ENCODE measurements at places on chromosomes 7 and 10.
A peak's percentile ranks its signal among the peaks of the same experiment; 100 is the strongest.

GRCh38 chr10:70558871-70559810 lies 43.4 kb downstream of the PRF1 start:
- no peak for DNase-seq

DNA sequence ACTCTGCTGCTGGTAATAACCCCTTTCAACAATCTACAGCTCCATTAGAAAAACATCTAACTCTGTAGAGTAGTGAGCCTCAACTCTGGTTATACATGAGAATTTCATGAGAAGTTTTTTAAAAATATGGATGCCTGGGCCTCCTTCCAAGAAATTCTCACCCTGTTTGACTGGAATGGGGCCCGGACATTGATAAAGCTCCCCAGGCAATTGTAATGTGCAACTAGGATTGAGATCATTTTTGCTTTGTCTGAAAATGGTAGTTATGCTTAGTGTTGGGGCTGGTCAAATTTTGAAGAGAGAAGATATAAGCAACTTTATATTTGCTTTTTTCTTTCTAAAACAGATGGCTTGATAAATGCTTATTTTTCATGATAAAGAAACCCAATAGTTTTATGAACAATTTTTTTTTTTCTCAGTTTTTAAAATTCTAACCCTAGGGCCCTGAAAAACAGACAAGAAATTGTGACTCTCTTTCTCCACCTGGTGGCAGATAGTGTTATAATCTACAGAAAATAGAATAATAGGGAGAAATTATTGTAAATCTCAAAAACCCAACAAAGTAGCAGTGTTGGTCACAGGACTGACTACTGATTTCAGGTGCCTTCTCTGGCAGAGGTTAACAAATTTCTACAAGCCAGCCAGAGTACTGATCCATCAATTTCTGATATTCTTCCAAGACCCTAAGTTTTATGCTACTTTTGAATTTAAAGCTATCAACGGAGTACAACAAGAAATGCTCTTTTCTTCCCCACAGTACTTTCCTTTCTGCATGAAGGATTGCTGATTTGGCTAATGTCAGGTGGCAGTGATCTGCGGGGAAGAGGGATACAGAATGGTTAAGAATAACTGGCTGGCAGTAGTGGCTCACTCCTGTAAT lies 174.8 kb downstream of the DKK1 start:
- DNase-seq, result peak; percentile 35

DNA sequence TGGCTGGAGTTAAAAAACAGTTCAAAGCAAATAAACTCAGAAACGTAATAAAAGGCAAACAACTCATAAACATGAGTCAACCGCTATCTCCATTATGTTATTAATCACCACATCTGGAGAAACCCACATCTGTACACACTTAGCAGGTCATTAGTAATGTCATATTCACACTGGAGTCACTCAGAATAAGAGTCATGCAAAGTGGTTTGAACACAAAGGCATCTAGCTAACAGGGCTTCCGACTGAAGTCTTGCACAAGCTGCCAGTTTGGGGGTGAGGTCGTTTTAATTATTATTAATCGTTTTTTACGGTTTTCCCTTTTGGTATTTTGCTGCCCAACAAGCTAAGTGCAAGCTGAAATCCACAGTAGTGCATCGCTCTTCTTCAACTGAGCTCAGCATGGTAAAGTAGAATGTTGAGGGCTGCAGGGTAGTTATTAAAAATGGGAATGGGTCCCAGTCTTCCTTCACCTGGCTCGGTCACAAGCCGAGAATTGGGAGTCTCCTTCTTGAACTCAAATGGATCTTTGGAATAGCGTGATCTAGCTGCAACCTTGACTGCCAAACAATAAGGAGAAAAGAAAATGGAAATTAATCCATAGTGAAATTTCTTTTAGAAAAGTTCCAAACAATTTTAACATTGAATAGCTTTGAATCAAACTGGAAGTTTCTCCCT lies 663.5 kb downstream of the KCNMA1 start:
- DNase-seq, result no peak

DNA sequence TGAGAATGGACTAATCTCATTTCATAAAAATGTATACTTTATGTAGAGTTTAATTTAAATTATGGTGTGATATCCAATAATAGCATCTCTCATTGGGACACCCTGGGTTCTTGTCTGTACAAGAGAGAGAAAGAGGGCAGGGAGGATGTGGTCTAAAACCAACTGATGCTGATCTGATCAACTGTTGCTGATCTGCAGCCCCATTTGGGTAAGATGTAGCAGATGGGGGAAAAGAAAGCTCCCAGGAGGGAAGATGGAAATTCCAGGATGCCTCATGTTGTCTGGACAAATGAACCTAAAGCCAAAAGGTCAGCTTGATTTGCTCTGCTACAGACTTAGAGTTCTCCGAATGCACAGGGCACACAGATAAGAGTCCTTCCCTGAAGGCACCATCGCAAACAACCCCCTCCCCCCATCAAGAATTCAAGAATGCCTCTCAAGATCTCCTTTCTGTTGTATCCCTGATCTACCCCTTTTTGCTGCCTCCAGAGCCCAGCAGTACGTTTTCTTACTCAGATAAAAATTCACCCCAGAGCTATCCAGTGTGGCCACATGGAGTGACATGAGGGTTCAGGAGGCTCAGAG lies 171.4 kb upstream of the INHBA start:
- no peak for DNase-seq

DNA sequence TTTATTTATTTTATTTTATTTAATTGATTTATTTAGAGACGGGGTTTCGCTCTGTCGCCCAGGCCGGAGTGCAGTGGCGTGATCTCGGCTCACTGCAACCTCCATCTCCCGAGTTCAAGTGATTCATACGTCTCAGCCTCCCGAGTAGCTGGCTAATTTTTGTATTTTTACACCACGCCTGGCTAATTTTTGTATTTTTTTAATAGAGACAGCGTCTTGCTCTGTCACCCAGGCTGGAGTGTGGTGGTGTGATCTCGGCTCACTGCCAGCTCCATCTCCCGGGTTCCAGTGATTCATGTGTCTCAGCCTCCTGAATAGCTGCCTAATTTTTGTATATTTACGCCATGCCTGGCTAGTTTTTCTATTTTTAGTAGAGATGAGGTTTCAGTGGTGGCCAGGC lies 34.2 kb downstream of the AP5Z1 start:
- no peak for DNase-seq

- no peak for DNase-seq
Measured at GRCh38 chr10:10053051-10053450, 964.6 kb upstream of the CELF2 start.

DNA sequence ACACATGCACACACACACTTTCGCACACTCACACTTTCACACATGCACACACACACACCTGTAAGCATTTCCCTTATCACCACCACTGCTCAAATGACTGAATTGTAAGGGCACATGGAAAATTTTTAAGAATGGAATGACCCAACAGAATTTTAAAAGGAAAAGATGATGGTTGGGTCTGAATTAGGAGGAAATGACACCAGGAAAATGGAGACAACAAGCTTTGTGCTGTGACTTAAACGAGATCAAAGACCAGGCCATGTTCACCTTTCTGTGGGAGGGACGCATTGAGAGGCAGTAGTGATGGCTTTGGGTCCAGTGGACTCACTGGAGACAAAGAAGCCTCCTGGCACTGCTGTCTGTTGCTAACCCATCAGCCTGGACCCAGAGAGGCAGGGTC lies 16.7 kb upstream of the C10orf71 start:
- DNase-seq, result no peak

DNA sequence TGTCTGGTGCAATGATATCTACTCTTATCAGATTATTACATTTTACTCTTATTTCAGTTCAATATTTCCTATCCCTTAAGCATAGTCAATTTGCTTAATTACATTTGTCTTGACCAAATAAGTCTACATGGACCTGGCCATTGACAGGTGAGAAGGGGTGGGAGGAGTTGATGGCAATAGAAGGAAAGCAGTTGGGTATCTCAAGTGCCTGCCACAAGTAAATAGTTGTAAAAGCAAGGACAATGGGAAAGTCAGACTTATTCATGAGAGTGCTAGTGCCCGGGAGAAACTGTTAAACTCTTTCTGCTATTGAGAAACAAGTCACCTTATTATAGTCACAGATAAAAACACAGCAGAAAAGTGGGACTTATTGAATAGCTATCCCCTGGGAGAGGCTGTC lies 32.4 kb upstream of the HGF start:
- DNase-seq, result no peak

DNA sequence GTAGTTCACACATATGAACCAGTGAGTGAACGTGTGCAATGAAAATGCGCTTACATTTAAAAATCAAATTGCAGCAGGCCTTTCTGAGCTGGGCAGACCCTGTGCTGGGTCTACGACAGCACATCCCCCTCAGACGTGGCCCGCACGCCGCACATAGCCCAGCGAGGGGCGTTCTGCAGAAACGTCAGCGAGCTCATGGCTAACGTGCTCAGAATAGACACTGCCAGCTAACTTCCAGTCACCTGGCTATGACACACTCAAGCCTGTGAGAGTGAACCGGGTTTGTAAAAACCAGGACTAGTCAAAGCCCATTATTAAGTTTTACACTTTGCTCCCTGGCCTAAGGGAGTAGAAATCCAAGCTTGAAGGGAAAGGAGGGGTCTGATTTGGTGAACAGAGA lies 108.1 kb upstream of the INSIG1 start:
- DNase-seq, result no peak

DNA sequence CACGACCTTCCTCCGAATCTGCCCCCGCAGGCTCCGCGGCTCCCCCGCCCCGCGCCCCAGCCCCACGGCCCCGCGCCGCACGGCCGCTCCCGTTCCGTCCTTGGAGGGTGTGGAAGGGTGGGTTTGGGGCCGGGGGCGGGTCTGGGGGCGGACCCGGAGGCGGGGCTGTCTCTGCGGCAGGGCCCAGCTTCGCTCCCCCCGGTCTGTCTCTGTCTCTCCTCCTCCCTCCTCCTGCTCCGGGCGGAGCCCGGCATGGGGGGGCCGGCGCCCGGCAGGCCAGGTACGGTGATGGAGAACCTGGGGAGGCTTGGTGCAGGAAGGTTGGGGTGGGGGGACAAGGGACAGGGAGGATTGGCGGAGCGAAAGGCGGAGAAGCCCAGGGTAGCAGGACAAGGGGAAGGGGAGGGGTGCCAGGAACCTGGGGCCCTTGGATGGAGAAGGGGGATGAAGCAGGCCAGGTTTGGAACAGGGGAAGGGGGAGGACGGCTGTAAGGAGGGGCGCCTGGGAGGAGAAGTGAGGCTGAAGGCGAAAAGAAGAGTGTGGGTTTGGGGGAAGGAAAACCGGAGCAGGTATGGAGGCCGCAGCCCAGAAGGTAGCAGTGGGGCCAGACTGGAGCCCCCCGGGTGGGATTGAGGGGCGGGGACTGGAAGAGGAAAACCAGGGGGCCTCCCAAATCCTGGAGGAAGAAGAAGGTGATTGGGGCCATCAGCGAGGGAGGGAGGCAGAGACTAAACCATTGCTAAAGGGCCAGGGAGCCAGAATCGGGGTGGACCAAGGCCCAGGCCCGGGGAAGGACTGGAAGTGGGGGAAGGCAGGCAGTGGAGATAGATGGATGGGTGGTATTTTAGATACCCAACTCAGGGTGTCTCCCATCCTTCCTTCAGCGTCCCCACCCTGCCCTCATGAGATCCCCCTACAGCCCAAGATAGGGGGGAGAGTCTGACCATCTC lies at the start of gene NYAP1:
Gene NYAP1 (plus strand): TSS at position 206 of the 951 bp plus-strand sequence. CDS start 1,385 bp downstream, outside the sequence.
- DNase-seq, result peak; percentile 61

- no peak for DNase-seq
Measured at GRCh38 chr10:92239151-92239599, 51.7 kb downstream of the CPEB3 start.

- no peak for DNase-seq
Measured at GRCh38 chr10:85524001-85524666, 842.5 kb downstream of the GRID1 start.

DNA sequence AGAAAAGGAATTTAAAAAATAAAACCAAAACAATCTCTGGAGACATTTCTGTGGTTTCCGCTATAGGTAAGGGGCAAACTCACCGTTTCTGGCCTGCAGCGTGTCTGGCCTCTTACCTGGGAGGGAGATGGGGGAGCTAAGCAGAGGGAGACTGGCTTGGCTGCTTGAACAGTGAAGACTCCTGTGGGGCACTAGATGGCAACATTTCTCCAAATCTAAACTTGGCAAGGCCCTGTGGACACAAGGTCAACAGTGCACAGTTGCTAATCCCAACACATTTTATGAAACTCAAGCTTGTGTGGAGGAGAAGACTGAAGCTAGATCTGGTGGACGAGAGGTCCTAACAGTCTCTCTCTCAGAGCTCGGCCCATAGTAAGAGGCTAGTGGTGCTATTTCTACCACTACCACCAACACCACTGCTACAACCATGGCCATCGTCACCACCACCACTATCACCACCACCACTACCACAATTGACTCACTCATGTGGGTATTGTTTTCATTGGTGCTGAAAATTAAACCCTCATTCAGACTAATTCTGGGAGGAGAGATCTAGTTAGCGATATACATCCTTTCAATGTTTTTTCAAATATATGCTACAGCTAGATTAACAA lies 28.4 kb upstream of the CDHR3 start:
- DNase-seq, result peak; percentile 32

DNA sequence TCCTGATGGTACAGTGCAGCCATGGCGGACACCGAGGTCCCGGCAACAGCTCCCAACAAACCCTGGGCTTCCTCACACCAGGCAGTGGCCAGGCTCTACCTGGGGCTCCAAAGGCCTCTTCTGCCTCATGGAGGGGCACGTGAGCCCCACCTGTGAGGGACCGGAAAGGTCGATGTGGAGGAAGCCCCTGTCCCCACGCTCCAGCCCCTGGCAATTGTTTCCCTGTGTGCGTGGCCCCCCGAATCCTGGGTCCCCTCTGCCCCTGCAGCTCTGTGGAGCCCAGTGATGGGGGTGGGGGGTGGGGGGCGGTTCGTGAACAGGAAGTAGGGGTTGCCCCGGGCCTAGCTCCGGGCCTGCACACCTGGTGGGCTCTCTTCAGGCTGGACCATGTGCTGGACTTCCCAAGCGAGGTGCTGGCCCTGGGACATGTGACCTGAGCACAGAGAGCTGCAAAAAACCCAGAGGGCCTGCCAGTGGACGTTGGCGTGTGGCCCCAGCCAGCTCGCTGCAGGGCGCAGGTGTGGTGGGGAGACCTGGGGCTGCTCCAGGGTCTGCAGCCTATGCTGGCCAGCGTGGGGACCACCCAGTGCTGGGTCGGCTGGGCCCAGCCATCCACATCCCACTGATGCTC lies 72.6 kb downstream of the INPP5A start:
- no peak for DNase-seq

GRCh38 chr10:24959382-24959730 lies 7.0 kb upstream of the PRTFDC1 start:
- DNase-seq, result no peak

DNA sequence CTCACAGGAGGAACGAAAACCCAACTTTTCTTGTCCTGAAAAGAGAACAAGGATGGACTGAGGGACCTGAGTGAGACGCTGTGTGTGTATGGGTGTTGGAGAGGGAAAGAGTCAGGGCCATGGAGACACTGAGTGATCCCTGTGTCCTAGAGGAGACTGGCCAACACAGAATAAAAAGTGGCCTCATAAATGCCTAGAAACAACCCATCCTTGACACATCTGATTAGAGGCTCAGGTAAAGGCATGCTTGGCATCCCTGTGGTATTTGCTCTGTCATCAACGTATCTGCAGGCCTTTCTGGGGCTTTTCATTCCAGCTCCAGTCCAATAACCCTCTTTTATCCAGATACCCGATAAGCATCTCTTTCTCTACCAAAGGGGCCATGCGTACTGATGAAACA lies 86.3 kb downstream of the FGFR2 start:
- no peak for DNase-seq

Measured in SK-N-DZ (cell line).